ENCODE measurements at places on chromosomes 6 and 20.

DNA sequence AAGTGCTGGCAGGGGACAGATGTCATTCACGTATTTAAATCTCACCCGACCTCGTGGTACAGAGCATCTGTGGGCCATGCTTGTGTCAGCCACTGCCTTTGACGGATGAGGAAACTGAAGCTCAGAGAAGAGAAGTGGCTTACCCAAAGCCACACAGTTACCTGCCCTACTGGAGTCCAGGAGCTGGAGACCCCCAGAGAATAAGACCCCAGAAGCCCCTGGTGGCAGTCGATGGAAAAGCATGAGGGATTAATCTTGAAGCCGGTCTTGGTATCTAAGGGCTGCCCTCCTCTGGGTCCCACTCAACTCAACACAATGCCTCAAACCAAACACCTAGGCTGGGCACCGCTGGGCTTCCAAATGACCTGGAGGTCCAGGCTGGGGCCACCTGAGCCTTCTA is 83.1 kb downstream of the GRM4 start:
- no peak for DNase-seq

DNA sequence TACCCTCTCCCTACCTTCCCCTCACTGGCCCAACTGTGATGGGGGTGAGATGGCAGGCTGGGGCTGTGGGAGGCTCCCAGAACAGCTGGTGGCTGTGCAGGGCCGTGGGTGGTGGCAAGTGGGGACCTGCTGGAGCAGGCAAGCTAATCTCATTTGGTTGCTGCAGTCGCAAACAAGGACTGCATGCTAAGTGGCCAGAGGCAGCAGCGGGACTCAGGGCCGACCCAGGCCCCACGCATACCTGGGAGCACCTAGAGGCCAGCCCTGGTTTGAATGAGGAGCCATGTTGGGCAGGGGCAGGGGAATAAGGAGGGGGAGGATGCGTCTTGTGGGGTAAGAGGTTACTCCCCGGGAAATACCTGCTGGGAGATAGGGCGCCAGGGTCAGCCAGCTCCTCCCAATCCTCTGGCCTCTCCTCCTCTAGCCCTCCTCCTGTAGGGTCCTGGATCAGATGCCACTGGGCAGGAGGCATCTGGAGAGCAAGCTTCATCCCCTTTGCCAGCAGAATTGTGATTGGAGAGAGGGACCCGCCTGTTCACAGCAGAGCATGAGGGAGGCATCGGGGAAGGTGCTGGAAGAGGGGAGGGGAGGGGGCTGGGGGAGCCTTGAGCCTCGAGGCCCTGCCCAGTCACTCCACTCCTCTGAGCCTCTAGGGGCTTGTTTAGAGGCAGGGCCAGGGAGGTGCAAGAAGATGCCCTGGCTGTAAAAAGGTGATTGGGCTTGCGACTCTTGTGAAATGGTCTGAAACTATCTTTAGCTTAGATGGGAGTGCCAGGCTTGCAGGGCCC is 24.3 kb upstream of the CDH22 start:
- DNase-seq = no peak

DNA sequence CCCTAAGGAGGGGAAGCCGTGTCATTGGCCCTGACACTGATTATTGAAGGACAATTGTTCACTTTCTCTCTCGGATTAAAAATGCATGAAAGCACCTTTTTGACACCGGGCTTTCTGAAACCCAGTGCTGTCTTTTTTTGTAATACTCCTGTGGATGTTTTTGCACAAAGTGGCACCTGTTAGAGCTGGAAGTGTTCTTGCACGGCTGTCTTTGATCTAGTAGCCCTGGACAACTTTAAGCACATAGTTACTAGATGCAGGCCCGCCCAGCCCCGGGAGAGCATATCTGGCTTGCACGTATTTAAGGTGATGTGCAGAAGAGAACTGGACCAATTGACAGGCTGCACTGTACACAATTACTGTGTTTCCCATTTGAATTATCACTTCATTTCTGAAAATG is 72.6 kb downstream of the ARID1B start:
- DNase-seq = no peak

DNA sequence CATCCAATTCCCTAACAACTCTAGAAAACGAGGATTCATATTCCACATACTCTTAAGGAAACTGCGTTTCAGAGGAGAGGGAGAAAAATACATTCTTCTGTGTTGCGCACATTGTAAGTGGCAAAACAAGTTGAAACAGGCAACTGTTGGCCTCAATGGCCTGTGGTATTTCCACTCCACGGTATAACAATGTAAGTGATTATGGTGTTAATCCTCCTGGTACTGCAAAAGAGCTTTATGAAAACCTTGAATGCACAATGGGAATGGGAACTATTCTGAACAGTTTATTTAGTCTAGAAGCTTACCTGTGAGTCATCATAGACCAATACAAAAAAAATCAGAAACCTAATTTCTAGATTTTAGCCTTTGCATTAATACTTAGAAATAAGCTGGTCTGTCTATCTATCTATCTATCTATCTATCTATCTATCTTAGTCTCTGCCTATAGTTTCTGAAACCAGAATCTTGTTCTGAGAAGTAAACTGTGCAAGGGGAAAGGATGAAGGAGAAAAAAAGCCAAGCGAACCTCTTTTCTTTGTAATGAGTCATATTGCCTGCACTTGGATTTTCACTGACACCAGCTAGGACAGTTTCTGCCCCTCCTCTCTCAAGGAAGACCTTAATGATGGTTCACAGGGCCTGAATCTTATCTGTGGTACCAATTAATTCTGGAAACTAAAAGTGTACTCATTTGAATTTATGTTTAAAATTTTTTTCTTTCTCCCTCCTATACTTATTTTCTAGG is 101.5 kb downstream of the RNF144B start:
- no peak for DNase-seq

- no peak for DNase-seq
Measured at GRCh38 chr6:781350-781961, 88.5 kb upstream of the EXOC2 start.

DNA sequence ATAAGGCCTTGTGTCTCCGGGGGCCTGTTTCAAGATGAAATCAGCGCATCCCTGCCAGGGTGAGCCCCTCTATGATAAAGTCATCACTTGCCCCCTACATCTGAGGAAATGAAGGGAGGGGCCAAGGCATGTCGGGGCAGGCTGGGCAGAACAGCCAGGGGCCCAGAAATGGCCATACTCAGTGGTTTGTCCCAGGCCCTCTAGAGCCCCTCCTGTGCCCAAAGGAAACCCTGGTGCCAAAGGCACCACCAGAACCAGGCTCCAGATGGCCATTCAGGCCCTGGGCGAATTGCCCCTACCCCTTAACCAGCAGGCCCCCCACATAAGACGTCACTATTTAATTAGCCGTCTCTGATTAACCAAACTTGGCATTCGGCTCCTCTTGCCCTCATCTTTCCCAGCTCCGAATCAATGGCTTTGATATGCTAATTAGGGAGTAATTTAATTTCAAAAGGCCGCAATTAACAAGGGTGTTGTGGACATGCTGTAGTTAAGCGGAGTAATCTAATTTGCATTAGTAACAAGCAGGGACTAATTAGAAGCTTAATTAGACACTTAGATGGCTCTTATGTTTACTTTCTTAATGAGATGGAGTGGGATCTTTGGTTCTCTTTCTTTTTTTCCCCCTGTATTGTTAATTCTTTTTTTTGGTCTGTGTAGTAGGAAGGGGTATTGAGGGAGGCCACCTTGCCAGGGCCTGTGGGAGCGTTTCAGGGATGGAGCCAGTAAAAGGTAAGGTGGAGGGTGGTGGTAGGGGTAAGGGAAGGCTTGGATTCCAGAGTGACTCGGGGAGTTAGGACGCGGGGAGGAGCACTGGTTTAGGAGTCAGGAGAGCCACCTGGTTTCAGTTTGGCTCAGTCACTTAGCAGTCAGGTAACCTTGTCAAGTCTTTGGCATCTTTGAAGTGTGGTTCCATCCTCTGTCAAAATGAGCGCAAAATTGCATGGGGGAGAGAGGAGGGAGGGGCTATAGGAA is 9.4 kb downstream of the FOXP4 start:
- DNase-seq = no peak

DNA sequence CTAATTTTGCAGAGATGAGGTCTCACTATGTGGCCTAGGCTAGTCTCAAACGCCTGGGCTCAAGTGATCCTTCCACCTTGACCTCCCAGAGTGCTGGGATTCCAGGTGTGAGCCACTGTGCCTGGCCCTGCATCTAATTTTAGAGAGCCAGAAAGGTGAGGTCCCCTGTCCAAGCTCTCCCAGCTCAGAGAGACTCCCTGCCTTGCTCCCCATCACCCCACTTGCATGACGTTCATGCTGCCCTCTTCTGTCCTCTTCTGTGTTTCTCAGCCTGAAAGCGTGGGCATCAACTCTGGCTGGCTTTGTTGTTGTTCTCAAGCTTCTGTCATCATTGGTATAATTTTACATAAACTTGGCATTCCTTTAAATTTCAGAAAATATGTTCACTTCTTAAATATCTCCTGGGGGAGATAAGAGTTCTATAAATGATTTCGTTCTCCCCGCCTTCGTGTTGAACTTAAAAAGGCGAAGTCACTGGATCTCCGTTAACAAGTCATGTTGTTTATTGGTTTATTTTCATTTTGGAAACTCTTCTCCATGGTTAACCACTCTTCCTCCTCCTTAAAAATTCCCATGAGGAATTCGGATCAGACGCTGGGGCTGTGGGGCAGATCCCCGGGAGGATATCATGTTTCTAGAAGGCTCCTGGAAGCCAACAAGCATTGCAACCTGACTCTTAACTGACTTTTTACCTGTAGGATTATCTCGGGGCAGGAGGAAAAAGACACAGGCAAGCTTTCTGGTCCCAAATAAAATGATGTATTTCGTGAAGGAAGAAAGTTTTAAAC is 13.2 kb upstream of the PARD6B start:
- DNase-seq = no peak

- DNase-seq = no peak
Measured at GRCh38 chr6:37816599-37817375, 2.7 kb upstream of the ZFAND3 start.

GRCh38 chr6:13331516-13332348 is 3.4 kb upstream of the TBC1D7 start:
- no peak for DNase-seq

- no peak for DNase-seq
Measured at GRCh38 chr6:139452148-139452876, 77.9 kb upstream of the CITED2 start.

GRCh38 chr20:45426320-45427016 is 10.5 kb downstream of the PIGT start:
- DNase-seq = no peak

- no peak for DNase-seq
Measured at GRCh38 chr6:105797983-105798453, 288.1 kb upstream of the PRDM1 start.

DNA sequence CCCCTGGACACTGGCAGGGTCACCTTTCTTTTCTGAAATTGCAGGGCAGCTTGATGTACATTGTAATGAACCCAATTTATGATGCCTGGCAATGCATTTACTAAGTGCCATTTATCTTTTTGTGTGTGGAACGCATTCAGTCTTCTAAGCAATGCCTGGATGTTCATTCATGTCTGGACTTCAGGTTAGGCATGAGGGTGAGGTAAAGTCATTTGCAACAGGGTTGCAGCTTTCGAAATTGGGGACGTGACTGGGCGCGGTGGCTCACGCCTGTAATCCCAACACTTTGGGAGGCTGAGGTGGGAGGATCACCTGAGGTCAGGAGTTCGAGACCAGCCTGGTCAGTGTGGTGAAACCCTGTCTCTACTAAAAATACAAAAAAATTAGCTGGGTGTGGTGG is 134.6 kb downstream of the SOX4 start:
- DNase-seq = no peak
